ENCODE measurements at places on chromosomes 5 and 9.

GRCh38 chr5:35771300-35771699, 85.4 kb upstream of the IL7R start:
- DNase-seq = no peak

- no peak for DNase-seq
Measured at GRCh38 chr5:76207120-76207519, 123.9 kb downstream of the SV2C start.

DNA sequence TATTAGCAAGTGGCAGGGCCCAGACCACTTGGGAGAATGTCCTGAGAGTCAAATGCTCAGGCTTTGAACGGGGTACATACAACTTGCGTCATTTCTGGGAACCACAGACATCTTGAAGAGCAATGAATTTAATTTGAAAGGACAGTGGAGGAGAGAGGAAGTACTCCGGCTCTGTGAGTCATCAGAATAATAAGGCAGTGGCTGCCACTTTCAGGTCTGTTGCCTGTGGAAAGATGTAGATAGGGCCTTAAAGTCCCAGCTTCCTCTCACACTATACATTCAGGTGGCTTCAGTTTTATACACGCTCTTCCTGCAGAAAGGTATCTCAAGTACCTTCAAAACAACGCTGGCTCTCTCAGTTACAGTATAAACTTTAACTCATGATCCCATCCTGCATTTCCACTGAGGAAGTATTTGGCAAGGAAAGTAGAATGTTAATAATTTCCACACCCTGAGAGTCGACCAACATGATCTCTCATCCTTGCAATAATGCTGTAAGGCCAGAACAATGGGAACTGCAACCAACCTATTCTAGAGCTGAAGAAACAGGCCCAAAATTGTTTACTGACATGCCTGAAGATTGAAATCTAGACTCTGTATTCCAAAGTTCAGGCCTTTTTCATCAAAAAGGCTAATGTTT, 6.8 kb upstream of the PRUNE2 start:
- DNase-seq = peak; percentile 85

GRCh38 chr5:107570805-107571531, 99.8 kb downstream of the EFNA5 start:
- peak; percentile 73 for DNase-seq

GRCh38 chr9:2281031-2281802, 266.1 kb downstream of the SMARCA2 start:
- peak; percentile 83 for DNase-seq

GRCh38 chr5:56006094-56006493, 11.3 kb upstream of the IL6ST start:
- no peak for DNase-seq

GRCh38 chr5:106906199-106906598, 764.5 kb downstream of the EFNA5 start:
- DNase-seq = no peak

GRCh38 chr5:1103093-1103492, 8.8 kb downstream of the SLC12A7 start:
- DNase-seq = peak; percentile 52

- DNase-seq = peak; percentile 92
Measured at GRCh38 chr9:130183133-130183762, 11.0 kb downstream of the NCS1 start.

- DNase-seq = no peak
Measured at GRCh38 chr9:68970151-68970550, 43.8 kb downstream of the PRKACG start.

DNA sequence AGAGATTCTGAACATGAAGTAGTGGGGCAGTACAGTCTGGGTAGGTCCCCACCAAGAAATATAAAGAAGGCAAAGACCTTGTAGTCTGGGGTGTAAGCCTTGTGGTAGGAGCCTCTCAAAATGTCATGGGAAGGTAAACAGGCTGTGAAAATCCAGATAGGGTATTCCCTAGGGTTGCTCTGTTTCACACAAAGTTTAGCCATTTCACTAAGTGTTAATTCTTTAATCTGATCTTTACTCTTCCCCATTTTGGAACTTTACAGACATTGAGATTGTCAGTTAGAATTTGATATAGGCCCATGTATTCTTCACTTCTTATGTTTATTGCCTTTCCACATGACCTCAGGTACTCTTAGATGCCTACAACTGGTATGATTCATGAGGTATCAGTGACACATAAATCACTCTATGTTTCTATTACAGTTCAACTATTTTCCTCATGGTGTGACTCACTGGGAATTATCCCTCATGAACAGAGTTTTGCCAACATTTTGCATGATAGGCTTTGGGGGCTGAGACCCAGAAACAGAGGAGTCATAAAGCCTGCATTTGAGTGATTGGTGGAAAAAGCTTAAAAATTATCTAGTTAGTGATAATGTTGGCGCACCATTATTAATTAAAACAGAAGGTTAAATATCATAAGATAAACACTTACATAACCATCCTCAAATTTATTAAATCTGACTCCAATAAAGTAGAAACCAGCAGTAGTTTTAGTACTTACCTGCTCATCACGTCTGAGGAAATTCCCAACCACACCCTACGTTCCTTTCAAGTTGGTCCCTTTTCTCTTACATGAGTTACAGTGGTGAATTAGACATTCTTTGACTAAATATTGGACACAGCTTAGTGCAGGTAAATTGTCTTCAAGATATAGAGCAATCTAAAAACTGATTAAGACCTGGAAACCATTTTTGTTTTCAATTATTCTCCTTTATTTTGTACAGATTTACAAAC, 399.8 kb upstream of the MEF2C start:
- peak; percentile 89 for DNase-seq
